ENCODE measurements at places on chromosomes 2 and 18.
A peak's percentile ranks its signal among the peaks of the same experiment; 100 is the strongest.

- no peak for DNase-seq
These were observed 1.9 kb upstream of the C1QL2 start for GRCh38 chr2:119160361-119160990.

GRCh38 chr2:173978447-173978846 lies 13.3 kb upstream of the SP3 start:
- DNase-seq = no peak

GRCh38 chr2:86793752-86794151 lies 3.0 kb upstream of the CD8A start:
- DNase-seq = no peak

- no peak for DNase-seq
These were observed 74.4 kb downstream of the CAPN13 start for GRCh38 chr2:30732876-30733275.

DNA sequence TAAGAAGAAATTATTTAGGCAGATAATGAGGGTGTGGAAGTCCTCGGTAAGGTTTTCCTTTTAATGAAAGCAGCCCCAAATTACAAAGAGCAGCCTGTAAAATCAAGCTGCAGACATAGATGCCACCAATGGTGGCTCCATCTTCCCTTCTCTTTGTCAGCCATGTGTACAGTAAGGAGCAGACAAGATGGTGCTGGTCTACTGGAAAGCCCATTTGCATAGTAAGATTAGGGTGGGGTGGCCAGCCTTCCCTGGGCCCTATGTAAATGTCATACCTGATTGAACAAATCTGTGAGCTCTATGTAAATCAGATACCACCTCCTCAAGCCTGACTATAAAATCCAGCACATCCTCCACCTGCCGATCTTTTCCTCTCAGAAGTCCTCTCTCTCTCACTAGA lies 154.4 kb upstream of the SERTAD2 start:
- no peak for DNase-seq

GRCh38 chr2:1727796-1728474 lies 16.4 kb downstream of the PXDN start:
- DNase-seq = no peak

DNA sequence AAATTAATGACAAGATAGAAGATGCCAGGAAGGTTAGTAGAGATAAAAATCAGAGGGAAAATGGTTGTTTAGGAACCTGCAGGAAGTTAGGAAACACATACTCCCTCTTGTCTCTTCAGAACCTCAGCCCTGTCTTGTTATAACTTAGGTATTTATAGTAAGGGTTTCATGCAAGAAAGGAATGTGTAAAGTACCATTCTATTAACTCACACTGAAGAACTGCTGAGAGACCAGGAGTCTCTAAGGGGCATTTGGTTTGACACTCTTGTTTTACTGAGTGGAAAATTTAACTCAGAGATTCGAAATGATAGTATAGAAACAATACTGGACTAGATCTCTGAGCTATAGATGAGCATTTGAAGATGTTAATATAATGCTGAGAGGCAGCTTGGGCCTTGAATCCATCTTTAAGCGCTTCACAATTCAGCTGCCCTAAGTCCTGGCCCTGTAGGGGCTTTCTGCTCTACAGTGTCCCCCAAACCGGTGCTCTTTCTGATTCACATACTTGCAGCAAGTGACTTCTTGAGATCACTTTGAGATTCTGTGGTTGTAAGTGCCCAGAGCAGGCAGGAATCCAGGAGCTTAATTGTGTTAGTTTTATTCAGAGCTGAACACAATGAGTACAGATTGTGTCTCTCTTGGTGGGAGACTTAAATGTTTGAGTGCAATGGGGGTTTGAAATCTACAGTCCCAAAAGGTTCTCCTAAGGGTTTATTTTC lies 235.0 kb upstream of the RGPD4 start:
- no peak for DNase-seq

DNA sequence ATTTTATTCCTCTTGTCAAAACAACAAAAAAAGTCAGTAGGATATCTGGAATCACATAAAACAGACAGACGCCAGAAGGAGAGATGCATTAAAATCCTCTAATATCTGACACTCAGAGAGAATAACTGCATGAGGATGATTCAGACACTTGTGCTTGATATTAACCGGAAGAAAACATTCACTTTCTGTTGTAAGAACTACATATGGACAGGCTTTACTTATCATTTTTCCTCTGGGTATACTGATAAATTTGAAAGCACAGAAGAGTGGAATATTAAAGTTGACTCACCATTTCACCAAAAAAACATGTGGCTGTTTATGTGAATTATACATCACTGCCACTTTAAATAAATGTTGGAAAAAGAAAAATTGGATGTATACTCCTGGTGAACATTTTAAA lies 589.1 kb upstream of the CDH2 start:
- no peak for DNase-seq

DNA sequence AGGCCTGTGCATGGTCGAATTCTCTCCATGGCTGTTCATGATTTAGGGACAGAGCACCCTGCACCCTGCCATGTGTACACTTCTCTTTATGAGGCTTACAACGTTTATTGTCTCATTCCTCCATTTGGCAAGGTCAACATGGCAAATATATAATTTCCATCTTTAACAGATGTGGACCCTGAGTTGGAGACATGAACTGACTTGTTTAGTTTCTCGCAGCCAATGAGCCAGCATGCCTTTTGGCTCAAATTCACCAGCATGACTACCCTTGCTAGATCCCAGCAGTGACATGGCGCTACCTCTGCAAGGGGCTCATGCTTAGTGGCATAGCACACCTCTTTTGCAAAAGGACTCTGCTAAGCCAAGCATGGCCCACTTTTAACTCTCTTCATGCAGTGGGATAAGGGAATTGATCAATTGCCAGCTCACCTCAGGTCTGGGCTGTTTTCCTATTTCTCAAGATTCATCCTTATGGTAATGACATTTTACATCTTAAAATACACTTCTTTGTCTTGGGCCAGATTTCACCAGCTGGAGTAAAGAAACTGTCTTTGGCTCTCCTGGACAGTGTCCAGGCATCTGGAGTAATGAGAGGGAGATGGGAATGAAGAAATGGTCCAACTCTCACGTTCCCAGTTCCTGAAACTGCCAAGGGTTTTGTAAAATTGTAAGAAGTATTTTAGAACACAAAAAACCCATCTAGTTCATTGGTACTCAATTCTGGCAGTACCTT lies 159.5 kb downstream of the SETBP1 start:
- no peak for DNase-seq

DNA sequence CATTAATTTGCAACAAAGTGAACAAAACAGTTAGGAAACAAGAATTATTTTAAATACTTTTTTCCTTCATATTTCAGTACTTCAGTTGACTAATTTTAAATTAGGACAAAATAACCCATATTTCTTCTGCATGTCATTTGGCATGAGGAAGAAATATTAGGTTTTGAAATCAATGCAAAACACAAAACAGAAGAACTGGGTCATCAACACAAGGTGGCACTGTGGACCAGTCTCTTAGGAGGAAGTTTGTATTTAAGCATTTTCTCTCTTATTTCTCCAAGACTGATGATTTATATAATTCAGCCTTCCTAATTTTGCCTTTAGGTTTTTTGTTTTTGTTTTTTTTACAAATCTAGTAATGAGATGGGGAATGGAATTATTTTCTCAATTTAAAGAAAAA lies 352.8 kb upstream of the KCNH7 start:
- DNase-seq = no peak

- no peak for DNase-seq
These were observed 218.2 kb downstream of the RAD51AP2 start for GRCh38 chr2:17299891-17300540.

GRCh38 chr18:52936931-52937330 lies 596.9 kb downstream of the DCC start:
- no peak for DNase-seq

- no peak for DNase-seq
These were observed 40.9 kb downstream of the GORASP2 start for GRCh38 chr2:170969872-170970496.

DNA sequence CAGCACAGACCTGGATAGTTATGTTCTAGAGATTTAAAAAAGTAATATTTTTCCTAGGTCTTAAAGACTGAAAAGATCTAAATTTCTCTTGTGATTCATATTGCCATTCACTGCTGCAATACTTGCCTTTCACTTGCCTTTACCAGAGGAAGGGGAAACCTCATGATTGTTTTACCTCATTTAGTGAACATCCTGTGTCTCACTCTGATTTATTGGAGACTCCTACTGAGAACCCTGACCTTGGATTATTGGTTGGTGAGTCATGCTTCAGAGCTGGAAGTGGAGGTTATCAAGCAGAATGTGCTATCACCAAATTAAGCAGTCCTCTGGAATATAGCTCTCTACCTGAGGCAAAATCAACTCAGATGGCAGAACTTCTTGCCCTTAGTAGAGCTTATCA lies 500.5 kb downstream of the TSN start:
- DNase-seq = no peak

DNA sequence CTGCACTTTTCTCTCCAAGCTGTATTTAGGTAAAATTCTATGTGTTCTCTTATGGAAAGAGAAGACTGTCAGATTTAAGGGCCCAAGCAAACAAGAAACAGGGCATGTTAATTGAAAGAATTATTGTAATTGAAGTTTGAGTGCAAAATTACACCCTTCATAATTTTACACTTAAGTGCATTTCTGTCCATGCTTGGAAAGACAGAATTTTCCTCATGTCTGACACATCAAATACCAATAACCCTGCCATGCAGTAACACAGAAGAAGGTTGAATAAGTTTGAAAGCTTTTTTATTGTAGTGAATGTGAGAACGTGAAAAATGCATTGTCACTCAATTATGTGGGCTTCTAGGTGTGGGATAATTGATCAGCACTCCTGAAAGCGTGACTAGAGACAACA lies 52.9 kb upstream of the PARD3B start:
- DNase-seq = no peak

- no peak for DNase-seq
These were observed 52.8 kb downstream of the CHMP3 start for GRCh38 chr2:86510436-86510933.

DNA sequence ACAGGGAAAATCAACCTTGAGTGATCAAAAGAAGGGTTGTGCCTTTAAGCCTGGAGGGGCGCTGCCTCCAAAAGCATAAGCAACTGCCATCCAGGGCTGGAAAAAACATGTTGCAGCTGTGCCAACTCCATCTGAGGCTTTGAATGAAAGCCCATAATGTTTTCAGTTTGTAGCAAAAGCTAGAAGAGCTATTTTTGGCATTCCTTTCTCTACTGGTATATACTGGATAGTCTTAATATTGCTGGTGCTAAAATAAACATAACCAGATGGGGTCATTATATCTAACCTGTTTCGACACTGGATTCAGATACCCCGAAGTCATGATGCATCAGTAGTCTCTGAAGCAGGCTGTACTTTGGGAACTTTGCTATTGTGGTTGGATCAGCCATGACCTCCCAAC lies 25.1 kb downstream of the ANXA4 start:
- no peak for DNase-seq

DNA sequence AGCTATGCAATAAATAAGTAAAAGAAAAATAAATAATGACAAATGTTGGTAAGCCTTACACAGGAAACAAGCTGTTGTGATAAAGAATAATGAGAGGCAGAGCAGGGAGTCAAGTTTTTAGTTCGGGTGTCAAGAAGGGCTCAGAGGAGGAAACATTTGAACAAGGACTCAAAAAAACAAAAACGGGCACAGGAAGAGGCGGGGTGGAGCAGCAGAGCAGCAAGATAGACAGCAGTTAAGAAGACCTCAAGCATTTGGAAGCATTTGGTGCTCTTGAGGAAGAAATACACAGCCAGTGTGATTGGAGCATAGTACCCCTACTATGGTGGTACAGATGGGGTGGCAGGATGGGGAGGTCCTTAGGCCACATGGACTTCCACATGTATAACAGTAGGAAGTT lies 2.8 kb downstream of the TMEM169 start:
- peak; percentile 11 for DNase-seq

DNA sequence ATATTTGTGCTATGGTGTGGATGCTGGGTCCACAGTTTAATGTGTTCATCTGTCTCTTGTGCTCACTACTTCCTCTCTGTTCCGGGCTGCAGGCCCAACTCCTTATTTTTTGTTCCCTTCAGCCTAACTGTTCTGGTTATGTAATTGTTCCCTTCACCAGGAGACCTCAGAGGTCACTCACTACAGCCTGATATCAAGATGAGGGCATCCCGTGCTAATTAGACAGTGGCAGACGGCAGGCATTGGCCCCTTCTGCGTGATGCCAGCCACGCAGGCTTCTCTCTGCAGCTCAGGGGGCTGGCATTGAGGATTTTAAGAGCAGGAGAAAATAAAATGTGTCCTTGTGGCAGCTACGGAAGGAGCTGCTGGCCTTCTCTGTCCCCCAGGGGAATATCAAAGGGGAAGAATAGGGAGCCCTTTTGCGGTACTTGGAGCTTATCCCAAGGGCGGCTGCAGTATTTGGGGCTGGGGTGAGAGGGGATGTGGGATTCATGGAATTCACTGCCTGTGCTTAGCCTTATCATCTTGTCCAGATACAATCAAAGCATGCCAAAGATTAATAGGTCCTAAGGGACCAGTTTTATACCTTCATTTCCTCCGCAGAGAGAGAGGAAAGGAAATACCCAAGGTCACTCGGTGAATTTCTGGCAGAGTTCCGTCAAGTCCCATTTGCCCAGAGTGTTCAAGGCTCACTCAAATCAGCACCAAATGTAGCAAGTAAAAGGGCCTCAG lies 53.3 kb upstream of the TRIB2 start:
- no peak for DNase-seq

DNA sequence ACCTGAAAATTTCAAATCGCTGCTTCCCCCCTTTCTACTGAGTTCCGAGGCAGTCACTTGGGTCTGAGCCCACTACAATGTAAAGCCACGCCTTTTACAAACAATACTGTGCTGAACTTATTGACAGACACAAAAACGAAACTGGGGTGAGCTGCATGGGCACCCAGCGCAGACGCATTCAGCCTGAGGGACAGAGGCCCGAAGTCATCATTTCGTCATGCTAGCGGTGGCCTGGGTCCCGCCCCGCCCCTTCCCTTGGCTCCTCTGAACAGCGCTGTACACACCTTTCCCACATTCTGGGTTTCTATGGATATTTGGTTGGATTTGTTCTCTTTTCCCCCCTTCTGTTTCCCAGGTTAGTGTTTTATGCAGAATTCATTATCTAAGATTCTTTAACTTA lies 71.7 kb downstream of the EIPR1 start:
- DNase-seq = no peak

Data from stimulated activated naive CD4-positive, alpha-beta T cell (primary cell).